Stimulated activated naive B cell treated with anti-CD40 and anti-IgM and Interleukin-4, amounts not matched to agents 10 μg/mL and 1 μg/mL and 100 μg/mL, for 72 hours (primary cell): ENCODE measurements at places on chromosomes 2 and 18.
A peak's percentile ranks its signal among the peaks of the same experiment; 100 is the strongest.

GRCh38 chr2:154556146-154556545 lies 142.3 kb upstream of the KCNJ3 start:
- no peak for DNase-seq

- DNase-seq = no peak
Measured at GRCh38 chr2:71330155-71330554, 1.4 kb upstream of the ZNF638 start.

DNA sequence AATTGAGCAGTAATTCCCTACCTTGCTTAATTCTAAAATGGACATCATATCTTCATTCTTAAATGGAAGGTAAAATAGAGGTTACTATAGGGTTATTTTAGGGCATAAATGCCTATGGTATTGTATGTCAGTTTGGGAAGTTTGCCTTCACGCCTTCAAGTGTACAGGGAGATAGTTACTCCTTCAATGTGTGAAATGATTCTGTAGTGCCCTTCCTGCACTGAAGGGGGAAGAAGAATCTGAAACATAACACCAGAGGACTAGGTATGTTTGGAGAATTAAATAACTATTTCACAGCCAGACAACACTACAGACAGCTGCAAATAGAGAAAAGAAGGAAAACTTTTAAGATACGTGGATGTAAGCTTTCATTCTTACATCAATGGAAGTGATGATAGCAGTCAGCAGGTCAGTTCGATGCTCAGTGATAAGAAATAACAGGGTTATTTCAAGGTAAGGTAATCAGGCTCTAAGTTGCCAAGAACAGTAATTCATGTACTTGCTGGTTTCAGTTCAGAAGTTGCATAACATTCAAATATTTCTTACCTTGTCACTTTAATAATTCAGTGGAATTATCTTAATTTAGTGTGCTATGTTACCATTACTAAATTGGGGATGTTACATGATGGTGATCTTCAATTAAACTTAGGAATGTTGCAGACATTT lies 4.0 kb downstream of the PKP4 start:
- no peak for DNase-seq

DNA sequence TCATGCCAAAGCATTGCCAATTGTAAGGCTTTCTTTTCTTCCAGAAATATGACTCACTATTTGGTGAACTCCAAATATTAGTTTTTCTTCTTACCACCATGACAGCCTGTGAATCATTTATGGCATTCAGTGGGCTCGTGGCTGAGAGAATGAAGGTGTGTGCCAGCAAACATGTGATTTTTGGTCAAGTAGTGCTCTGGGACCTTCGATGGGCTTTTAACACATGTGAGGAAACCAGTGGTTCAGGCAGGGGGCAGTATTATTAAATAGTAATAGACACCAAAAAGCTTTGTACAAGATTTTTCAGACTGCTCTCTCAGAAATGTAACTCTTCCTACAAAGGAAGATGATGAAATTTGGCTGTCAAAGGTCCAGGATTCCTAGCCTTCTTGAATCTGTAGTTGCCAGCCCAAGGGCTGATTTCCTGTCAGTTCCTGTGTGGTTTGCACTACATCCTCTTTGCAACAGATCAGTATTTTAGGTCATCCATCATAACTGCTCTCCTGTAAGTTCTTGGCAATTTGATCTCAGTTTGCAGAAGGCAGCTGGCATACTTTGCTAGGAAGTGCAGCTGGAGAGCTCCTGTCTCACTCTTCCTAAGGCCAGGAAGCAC lies 64.3 kb downstream of the BABAM2 start:
- no peak for DNase-seq

GRCh38 chr18:51151185-51151567 lies 46.3 kb downstream of the MEX3C start:
- no peak for DNase-seq

- DNase-seq = no peak
Measured at GRCh38 chr2:56047136-56047535, 123.6 kb upstream of the EFEMP1 start.

DNA sequence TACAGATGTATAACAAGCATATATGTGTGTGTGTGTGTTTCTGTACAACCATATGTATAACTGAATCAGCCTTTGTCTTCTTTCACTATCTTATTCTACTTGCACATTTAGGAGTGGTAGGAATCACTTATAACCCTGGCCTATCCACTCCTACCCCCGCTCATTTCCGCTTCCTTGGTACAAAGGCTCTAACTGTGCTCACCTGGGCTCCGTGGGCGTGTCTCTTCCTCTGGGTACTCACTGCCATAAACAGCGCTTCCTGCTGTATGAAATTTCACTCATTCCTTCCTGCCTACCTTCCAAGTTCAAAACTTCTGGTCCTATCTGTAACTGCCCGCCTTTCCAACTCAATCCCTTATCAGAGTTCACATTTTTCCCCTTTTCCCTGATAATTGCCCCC lies 815.5 kb downstream of the EPHA4 start:
- DNase-seq = no peak

DNA sequence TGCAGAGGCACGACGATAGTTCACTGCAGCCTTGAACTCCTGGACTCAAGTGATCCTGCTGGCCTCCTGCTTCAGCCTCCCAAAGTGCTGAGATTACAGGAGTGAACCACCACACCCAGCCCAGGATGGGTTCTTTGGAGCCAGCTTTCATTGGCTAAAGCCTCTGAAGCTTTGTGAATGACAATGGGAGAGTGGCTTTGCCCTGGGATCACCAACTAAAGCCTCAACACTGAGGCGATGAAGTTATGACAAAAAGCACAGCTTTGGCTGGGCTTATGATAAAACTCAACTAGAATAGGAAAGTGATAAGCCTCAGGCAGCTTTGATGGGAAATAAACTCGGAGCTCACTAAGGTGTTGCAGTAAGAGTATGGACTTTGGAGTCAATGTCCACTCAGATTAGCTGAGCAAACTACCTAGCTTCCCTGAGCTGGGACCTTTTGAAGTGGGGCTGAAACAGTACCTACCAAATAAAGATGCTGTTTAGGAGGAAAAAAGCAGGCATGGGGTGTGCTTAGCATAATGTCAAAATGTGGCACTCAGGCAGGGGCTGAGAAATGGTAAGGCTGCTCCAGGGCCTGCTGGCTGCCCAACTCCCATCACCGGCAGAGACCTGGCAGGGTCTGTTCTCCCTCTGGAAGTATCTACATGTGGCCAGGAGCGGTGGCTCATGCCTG lies 4.3 kb downstream of the TMEM127 start:
- DNase-seq = no peak

DNA sequence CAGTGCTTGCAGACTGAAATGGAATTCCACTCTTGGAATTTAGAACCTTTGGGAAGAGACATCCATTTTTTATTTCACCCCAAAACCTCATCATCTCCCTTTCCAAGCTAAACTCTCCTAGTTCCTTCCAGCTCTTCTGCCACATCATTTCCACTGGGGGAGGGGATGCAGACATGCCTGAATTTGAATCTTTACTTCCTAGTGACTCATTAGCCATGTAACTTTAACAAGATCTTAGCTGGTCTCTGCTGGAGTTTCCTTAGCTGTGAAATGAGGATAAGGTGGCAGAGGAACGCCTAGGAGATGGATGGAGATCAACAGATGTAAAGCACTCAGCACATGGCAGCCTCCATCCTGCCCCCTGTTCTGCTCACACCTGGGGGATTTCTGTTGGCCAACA lies 266.8 kb downstream of the EN1 start:
- DNase-seq = no peak

GRCh38 chr2:30569946-30570345 lies 122.9 kb downstream of the LCLAT1 start:
- no peak for DNase-seq

GRCh38 chr2:170243118-170243837 lies 65.3 kb downstream of the MYO3B start:
- DNase-seq = no peak

- no peak for DNase-seq
Measured at GRCh38 chr18:75395137-75395536, 32.4 kb downstream of the SMIM21 start.

GRCh38 chr2:240918258-240919091 lies 12.3 kb downstream of the CROCC2 start:
- DNase-seq = no peak

DNA sequence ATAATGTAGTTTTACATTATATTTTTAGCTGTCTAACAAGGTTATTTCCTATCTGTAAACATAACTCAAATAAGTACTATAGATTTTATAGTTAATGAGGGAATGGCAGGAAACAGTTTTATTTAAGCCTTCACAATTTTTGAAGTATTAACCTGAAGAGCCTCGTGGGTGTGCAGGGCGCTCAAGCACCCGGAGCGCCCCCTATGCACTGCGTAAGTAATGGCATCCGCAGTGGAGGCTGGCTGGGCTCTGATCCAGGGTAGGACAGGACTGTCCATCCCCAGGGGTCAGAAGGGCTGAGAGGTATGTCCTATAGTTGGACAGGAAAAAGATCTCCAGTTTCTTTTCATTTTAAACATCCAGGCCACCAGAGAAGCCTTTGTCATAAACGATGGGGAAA lies 8.2 kb upstream of the GBX2 start:
- no peak for DNase-seq

DNA sequence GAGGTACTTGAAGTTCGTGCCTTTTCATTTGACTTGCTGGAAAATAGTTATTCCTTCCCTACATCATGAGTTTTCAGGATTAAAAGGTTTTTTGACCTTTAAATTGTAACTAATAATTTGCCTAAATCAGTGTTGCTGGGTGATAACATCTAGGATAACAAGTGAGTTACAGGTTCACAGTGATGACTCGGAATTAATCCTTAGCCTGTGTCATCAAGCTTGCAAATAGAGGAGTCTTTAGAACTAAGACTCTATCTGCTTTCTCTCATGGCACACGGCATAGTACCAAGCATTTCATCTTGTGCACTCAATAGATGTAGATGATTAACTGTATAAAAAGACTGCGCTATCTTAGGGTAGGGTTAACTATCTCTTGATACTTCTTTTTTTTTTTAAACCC lies 79.5 kb downstream of the CAMKMT start:
- DNase-seq = no peak

GRCh38 chr18:44777457-44778192 lies 96.9 kb downstream of the SETBP1 start:
- DNase-seq = no peak

GRCh38 chr2:159176555-159176954 lies 109.9 kb downstream of the WDSUB1 start:
- no peak for DNase-seq

DNA sequence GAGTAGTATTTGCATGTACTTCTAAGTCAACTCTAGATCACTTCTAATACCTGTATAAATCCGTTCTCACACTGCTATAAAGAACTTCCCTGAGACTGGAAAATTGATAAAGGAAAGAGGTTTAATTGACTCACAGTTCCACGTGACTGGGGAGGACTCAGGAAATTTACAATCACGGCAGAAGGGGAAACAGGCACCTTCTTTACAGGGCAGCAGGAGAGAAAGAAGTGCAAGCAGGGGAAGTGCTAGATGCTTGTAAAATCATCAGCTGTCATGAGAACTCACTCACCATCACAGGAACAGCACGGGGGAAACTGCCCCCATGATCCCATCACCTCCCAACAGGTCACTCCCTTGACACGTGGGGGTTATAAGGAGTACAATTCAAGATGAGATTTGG lies 24.0 kb upstream of the SLC35F5 start:
- no peak for DNase-seq

DNA sequence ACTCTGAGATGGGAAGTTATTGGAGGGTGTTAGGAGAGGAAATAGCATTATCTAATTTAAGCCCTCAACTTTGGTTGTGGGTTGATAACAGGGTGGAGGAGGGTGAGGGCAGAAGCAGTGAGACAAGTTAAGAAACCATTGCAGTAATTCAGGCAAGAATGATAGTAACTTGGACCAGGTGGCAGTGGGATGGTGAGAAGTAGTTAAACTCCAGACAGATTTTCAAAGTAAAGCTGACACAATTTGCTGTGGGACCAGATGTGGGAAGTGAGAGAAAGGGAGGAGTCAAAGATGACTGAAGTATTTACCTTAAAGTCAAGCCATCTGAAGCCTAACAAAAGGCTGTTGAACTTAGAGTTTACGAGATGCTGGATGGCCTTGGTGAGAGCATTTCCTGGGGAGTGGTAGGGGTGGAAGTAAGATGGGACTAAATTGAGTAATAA lies 163.2 kb upstream of the KLF7 start:
- peak; percentile 18 for DNase-seq

DNA sequence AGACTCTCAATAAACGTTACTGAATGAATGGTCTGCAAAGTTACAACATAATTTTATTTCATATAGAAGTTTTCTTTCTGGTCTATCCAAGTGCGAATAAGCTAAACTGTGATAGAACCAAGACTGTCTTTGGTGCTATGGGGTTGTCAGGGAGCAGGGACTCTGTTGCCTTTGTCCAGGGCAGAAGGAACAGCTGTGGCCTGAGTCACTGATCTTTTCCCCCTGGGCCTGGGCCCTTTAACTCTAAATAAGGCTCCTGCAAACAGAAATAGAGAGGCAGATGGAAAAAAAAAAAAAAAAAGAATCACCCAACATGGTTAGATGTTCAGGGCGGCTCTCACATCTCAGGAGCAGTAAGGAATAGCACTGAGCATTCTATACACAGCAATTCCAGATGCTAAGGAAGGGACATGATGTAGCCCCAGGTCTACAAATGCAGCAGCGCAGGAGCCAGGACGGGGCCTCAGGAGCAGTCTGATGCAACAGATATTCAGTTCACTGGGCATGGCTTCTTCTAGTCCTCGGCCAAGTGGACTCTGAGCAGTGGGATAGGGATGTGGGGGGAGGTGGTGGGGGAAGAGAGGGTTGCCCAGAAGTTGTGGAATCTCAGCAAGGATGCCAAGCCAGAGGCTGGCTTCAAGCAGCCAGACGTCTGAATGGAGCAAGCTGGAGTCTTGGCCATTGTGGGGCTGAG lies 247.1 kb upstream of the SIX2 start:
- no peak for DNase-seq

DNA sequence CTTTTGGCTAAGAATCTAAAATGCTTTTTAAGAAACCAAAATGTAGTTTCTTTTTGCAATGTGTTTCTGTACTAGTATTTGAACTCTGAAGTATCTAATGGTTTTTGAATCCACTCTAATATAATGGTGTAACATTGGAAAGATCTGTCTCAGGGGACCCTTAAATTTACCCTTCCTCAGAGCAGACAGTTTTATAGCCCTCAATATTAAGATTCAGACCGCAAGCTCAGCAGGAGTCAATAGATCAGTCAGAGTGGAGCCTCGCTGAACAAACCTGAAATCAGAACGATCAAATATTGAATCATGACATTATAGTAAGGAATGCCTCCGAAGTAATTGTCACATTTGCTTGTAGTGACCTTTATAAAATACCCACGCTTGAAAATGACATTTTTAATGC lies 18.3 kb downstream of the SGPP2 start:
- no peak for DNase-seq

GRCh38 chr2:172836347-172836821 lies 100.7 kb downstream of the RAPGEF4 start:
- DNase-seq = no peak

DNA sequence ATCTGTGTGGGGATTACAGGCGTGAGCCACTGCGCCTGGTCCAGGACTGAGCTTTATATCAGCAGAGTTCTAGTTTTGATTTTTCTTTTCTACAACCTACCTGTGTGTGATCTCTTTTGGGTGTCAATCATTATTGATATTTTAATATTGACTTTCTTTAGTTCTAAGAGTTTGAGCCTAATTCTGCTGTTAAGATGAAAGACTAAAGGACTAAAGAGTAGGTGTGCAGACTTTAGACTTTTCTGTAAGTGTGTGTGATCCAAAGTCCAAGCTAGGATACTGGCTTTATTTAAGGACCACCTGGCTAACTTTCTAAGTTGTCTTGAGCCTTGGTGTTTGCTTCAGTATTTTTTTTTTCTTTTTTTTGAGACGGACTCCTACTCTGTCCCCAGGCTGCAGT lies 12.4 kb downstream of the CASP10 start:
- DNase-seq = no peak
